Activated T-cell treated with anti-CD3 and anti-CD28 coated beads, Interleukin-2, amount 50 U/mL, for 4 hours (primary cell): ENCODE measurements at places on chromosomes 11 and 22.

GRCh38 chr11:121636081-121636799 is 183.5 kb upstream of the SORL1-AS1 start:
- DNase-seq: no peak

DNA sequence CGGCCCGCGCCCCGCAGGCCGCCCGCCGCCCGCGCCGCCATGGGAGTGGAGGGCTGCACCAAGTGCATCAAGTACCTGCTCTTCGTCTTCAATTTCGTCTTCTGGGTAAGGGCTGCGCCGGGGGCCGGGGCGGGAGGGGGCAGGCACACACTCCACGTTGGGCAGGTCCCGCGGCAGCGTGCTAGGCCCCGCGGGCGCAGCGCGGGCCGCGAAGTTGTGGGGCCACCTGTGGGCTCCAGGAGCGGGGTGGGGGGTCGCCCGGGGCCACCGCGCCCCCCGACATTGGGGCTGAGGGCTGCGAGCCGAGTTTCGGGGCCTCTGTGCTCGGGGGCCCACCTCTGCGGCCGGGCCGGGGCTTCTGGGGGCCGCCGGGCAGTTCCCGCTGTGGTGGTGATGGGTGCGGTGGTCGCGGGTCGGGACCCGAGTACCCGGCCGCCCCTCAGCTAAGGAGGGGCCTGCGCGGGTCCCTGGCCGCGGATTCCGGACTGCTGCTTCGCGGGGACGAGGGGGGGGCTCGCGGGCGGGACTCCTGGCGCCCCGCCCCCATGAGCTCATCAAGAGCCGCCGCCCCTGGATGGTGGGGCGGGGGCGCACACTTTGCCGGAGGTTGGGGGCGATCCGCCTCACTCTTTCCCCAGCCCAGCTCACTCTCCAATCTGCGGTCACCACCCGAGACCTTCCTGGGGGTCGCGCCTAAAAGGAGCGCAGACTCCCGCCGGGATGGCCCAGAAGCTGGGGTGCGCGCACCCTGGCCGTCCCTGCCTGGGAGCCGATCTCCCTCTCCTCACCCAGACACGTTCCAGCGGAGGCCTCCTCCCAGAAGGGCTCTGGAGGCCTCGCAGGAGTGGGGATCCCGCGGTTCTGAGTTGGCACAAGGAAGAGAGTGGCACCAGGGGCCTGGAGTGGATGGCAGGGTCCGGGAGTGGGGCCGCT is 667 bp downstream of the CD81 start:
- DNase-seq: peak; percentile 62

- DNase-seq: no peak
Observed at GRCh38 chr11:37503411-37504059, 905.5 kb upstream of the RAG2 start.

GRCh38 chr11:64654958-64655541 is 64.0 kb downstream of the SLC22A12 start:
- DNase-seq: no peak
